ENCODE measurements at places on chromosomes 3 and 15.
A peak's percentile ranks its signal among the peaks of the same experiment; 100 is the strongest.

DNA sequence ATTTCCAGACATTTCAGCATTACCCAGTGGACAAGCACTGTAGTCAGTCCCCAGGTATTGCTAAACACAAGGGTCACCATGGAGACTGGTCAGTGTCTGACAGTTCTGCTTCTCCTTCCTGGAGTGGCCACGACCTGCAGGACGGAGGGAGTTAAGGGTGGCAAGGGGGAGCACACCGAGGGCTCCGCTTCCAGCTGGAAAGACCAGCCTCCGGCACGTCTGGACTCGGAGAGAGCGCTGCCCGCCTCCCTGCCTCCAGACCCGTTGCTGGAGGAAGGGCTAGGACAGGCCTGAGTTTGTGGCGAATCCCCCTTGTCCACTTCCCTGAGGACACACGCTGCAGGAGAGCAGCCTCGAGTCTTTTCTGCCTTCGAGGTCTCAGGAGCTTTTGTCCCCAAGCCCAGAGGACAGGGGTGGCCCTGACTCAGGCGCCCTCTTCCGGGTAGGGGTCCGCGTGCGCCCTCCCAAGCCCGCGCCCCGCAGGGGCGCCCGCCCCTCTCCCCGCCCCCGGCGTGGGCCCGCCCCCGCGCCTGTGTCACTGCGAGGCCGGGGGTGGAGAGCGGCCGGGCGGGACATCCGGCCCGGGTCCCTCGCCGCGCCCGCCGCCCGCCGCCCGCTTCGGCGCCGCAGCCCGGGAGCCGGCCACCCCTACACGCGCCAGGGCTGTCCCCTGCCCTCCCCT lies at the start of gene CHST14:
CHST14 (plus strand) TSS at position 562 of the 682 bp plus-strand sequence. CDS start 230 bp downstream, outside the sequence.
- peak; percentile 38 for DNase-seq

DNA sequence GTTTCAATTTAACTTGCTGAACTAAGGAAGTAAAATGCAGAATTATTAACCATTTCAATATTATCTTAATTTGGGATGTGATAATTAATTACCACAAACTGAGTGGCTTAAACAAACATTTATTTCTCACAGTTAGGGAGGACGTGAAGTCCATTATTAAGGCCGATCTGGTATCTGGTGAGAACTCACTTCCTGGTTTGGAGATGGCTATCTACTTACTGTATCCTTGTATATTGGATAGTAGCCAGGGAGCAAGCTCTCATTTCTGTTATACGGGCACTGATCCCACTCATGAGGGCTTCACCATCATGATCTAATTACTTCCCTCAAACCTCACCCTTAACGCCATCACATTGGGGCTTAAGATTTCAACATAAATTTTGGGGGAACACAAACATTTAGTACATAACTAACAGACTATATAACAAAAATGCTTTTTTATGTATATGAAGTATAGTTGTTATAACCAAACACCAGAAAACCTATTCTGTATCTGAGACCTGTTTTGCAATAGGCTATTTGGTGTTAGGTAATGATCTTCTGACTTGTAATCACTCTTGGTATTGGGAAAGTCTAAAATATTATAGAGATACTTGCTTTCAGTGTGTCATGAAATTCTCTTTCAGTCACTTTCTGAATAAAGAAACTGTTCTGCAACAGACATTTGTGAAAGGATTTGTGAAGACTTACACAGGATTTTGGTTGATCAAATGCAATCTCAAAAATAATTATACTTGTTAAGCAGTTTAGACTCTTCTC lies 4.7 kb upstream of the KPNA4 start:
- DNase-seq = no peak

GRCh38 chr15:64157599-64158125 lies 5.2 kb downstream of the PPIB start:
- DNase-seq = no peak

- DNase-seq = no peak
Observed at GRCh38 chr3:86790884-86791549, 199.9 kb downstream of the VGLL3 start.

GRCh38 chr3:150599611-150600297 lies 3.4 kb upstream of the SELENOT start:
- no peak for DNase-seq

DNA sequence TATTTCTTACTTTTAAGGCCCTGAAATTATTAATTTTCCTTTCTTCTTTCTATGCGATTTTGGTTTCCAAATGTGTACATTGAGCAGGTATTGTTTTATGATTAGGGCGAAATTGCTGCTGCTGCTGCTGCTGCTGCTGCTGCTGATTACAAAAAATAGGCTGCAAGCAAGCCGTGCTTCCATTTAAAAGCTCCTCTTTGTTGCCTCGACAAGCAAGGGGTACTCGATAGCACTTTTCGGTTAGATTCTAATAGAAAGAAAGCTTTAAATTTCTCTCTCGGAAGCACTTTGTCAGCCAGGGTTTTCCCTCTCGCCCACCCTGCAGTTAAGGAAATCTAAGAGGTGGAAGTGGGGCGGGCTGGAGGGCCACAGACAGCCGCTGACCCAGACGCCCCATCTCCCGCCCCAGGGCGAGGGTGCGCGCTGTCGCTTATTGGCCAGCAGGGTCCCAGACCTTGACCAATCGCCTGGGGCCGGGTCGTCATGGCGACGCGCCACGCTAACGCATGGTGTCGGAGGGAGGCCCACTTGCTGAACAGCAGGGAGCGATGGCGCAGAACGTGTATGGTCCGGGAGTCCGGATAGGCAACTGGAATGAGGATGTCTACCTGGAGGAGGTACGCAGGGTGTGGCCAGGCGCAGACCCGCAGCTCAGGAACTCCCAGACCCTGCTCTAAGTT lies at the start of gene CFAP161:
CFAP161 (plus strand) TSS at position 489 of the 680 bp plus-strand sequence; CDS start at position 549, 60 bp downstream.
- DNase-seq = peak; percentile 34

DNA sequence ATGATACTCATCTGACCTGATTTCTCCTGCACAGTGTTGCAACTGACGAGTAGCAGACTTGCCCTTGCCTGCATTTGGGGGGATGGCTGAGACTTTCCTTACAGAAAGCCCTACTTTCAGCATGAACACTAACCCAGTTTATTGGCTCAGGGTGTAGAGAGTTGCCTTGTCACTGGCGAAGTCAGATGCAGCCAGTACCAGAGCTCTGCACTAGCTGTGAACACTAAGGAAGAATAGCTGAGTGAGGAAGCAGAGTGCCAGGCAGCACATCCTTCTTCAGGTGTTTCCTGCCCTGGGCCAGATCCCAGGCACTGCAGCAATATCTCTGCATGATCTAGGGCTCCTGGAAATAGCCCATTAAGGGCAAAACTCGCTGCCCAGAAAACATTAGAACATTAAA lies 154.0 kb upstream of the SYNPR start:
- no peak for DNase-seq

DNA sequence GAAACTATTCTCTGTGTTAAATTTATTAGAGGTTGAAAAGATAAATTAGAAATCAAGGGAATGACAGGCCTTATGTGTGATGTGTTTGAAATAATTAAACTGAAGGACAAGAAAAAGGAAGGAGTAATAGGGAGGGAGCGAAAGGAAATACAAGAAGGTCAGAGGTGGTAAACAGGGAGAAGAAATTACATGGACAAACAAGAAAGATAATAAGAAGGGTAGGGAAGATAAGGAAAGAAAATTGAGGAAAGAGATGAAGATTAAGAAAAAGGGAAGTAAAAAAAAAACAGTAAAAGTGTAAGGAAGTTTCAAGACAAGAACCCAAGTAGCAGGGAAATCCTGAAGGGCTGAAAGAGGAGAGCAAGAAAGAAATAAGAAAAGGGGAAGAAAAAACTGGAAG lies 26.2 kb upstream of the ANXA2 start:
- DNase-seq = no peak

DNA sequence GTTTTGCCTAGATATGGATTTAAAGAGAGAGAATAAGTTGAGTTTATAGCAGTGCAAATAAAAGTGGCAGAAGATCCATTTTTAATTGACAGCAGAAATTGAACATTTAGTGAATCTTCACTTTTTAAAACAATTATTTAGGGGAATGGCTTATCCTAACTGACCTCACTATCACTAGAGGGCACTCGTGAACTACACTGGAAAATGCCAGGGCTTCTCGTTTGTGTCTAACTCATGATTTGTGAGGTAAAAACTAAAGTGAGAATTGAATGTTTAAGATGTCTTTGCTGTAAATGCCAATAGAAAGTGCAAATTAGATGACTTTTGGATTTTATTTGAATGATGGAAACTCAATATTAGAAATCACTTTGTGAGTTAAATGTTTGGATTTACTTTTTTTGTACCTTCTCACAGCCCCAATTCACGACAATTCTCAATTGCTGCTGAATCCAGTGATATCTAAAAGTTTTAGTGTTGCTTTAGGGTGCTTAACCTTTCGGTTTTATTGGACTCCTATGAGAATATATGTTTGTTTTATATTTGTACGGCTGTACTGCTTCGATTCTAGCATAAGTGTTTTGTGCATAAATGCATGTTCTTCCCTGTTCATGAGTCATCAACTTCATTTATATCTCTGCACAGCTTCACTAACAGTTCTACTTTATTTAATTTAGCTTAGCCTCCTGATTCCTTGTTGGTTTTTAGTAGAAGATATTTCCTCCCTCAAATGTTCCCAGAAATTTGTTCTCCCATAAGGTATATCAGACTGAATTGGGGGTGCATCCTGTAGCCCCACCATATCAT lies 462.1 kb downstream of the MFSD1 start:
- DNase-seq = no peak

- no peak for DNase-seq
Observed at GRCh38 chr15:85494048-85494777, 113.8 kb downstream of the AKAP13 start.

- no peak for DNase-seq
Observed at GRCh38 chr15:101609742-101610610, 42.2 kb downstream of the TM2D3 start.

- no peak for DNase-seq
Observed at GRCh38 chr3:52539010-52539653, 2.7 kb downstream of the UQCC5 start.

- no peak for DNase-seq
Observed at GRCh38 chr3:37494216-37494615, 319.8 kb upstream of the LRRFIP2 start.

GRCh38 chr3:152830245-152830644 lies 4.7 kb upstream of the P2RY1 start:
- no peak for DNase-seq

- DNase-seq = no peak
Observed at GRCh38 chr3:71710906-71711494, 14.2 kb downstream of the EIF4E3 start.

GRCh38 chr15:45205192-45205591 lies 17.4 kb upstream of the SHF start:
- peak; percentile 67 for DNase-seq

DNA sequence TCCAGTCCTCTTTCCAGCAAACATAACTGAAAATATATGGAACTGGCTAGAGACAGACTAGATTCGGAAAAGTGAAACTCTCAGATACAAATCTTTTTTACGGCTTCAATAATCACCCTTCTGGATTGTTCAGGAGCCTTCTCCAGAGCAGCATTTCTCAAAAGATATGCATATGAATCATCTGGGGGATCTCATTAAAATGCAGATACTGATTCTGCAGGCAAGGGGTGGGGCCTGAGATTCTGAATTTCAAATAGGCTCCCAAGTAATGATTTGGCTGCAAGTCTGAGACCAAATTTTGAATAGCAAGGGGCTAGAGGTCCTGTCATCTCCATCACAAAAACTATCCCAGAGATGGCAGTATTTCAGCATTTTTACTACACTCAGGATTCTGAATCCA lies 165.4 kb downstream of the CTNNB1 start:
- no peak for DNase-seq

DNA sequence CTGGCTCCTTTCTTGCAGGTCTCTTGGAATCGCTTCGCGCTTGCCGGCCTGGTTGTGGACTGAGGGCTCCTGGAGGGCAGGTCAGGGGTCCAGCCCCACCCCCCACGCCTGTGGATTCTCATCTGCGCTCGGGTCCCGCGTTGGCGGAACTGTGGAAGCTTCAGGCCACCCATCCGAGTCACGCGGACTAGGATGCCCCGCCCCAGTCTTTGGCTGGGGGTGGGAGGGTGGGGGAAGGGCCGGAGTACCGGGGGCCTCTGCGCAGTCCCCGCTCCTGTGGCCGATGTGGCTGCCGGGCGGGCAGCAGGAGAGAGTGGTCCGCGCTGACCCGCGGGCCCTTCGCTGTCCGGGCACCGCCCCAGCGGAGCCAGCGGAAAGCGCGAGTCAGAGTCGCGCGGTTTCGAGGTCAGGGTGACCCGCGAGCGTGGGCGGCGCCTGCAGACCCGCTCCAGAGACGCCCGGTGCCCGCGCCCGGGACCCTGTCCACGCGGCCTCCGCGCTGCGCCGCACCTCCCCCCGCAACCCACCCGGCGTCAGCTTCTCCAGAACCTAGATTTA lies 114.2 kb downstream of the KLF13 start:
- DNase-seq = peak; percentile 50

GRCh38 chr3:11908981-11909698 lies 62.5 kb upstream of the TAMM41 start:
- DNase-seq = no peak

DNA sequence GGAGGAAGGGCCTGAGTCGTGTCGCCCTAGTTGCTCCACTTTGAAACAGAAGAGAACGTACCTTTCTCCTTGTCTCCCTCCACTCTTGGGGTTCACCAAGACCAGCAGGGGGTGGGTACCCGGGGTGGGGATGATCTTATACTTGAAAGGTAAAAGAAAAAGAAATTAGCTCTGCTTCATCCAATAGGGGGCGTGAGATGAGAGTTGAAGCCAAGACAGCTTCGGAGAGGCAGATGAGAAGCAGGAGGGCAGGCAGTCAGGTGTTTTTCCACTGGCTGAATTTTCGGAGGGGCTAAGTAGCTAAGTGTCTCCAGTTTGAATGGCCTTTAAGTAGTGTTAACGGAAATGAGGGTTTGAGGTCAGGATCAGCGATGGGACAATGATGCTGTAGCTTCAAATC lies 100.4 kb downstream of the DGKG start:
- no peak for DNase-seq

DNA sequence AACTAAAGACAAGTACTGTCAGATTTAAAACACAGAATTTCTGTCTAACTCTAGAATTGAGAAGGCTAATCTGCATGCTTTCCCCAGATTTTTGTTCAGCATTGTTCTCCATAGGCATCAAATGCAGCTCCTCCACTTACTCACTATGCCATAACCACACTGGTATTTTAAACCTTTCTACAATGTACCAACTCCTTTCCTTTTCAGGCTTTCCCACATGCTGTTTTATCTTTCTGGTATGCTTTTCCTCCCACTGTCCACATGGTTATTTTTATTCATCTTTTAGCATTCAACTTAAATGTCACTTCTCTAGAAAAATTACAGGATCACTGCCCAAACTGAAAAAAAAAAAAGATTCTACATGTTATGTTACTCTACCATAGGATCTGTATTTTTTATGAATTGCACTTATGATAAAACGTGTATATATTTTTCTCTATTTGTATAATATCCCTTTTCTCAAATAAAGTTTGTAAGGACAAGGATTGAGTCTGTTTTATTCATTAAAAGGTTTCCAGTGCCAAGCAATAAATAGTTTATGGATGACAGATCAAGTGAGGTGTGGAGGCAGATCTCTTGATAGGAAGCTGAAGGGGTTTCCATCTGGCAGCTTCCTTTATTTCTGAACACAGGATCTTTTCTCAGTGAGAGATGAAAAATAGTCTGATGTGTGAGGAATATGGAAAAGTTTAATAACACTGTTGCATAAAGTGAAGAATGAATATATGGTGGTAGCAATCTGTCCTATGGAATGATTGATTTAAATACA lies 1064.5 kb downstream of the ZPLD1 start:
- DNase-seq = no peak
